ENCODE measurements at places on chromosomes 5 and 9. TPM values are rescaled to one million over a fixed set of nuclear protein-coding genes. Genes with fewer than 3 reads are reported as not detected.

DNA sequence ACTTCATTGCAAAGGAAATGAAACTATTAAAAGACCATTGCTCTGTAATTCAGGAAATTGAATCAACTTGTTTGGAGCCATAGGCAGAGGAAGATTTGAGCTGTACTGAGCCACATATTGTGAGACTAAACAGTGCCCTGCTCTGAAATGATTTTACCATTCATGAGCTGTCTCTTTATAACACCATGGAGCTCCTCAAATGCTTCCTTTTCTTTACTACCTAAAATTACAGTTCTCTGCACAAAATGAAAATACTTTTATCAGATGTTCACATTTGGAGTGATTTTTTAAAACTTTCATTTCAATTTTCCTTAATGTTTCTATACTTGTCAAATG lies 97.9 kb downstream of the NLN start:
- no peak for DNase-seq

GRCh38 chr9:70510157-70510770 lies 95.8 kb upstream of the KLF9 start:
- peak; percentile 17 for DNase-seq

DNA sequence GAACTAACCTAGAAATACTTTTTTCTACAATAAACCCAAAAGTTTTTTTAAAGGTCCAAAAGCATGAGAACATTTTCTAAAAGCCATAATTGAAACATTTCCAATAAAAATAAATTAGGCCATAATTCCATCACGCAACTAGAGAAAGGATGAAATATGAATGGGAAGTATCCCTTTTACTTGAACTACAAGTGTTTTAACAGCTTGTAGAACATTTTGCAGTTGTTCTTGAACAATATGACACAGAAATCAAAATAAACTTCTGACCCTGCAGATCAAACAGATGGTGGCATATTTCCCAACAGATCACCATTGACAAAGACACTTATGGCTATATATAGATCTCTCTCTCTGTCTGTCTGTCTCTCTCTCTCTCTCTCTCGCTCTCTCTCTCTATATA lies 624.4 kb downstream of the PSAT1 start:
- DNase-seq = peak; percentile 54

Gene ASPN
- total RNA-seq = 0.19 TPM

DNA sequence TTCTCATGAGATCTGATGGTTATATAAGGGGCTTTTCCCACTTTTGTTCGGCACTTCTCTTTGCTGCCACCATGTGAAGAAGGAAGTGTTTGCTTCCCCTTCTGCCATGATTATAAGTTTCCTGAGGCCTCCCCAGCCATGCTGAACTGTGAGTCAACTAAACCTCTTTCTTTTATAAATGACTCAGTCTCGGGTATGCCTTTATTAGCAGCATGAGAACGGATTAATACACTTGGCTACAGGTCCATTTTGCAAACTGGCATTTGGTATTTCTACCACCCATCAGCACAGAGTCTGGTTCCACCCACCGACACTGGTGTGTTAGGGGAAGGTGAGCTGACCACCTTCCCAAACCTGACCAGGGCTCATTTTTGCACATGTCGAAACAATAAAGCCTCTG lies 47.9 kb upstream of the RARS1 start:
- DNase-seq = no peak

Gene PCDHB8
- 10.4 TPM for total RNA-seq

DNA sequence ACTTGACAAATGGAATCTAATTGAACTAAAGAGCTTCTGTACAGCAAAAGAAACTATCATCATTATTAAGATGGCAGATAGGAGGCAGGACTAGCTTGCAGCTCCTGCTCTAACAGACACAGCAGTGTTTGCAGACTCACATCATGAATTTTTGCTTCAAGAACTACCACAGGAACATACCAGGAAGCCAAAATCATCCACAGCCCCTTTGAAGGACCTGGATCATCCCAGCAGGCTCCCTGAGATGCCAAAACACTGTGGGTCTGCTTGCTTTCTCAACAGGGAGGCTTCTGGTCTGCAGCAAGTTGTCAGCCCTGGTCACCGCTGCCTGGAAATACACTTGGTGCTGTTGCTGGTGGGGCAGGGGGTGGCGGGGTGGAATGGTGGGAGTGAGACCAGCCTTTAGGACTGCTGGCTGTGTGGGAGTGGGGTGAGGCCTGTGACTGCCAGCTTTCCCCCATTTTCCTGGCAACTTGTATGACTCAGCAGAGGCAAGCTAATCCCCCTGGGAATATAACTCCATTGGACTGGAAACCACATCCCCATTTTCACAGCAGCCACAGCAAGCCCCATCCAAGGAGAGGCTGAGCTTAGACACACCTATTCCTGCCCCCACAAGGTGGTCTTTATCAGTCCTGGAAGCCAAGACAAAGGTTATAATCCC lies 533.8 kb upstream of the CYLC2 start:
- no peak for DNase-seq

Gene MORN5
- total RNA-seq = not detected

- DNase-seq = no peak
Measured at GRCh38 chr5:34627794-34628193, 28.3 kb upstream of the RAI14 start.

Gene KIAA1958
- total RNA-seq = 1.8 TPM

GRCh38 chr9:34332076-34332964 lies 3.0 kb downstream of the NUDT2 start:
- peak; percentile 58 for DNase-seq

Gene PCDHGC4
- total RNA-seq = 2.0 TPM

DNA sequence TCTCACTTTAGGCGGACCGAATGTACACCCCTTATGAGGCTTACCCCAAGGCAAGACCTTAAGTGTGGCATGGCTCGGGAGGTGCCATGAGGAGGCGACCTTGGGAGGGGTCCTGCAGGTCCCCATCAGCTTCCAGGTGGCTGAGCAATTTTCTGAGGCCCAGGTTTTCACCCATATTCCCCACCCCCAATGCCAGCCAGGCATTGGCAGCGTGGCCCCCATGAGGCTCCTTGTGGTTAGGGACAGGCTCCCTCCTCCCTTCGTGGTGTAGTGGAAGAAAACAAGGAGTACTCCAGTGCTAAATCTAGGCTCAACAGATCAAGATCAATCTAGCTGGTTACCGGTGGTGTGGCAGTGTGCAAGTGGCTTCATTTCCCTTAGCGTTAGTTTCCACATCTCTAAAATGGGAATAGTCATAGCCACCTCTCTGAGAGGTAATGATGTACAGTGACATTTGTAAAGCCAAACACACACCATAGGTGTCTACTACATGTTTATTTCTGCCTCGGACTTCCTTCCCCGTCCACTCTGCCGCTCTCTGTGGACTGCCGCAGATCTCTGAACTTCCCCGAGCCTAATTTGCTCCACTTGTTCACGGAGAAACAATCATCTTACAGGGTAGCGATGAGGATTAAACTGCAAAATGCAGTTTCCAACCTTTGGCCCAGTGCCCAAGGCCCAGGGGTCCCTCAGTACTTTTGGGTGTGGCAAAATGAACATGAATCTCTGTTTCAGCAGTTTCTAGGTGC lies 8.4 kb downstream of the LHX2 start:
- no peak for DNase-seq

GRCh38 chr5:9445826-9446388 lies 100.0 kb downstream of the SEMA5A start:
- no peak for DNase-seq

DNA sequence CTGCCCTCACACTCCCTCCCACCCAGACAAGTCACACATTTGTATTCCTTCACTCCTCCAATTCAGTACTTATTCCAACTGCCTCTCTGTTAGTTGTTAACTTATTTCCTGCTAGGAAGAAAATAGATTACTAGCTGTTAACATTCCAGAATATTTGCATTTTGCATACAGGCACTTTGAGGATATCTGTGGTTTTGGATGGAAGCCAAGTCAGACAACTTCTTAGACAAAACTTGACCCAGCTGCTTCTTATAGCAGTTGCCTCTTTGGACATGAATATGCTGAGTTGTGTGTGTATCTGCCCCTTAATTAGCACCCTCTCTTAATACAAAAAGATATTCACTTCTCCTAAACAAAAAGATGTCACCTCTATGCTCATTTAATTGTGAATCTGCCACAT lies 1280.6 kb upstream of the ACO1 start:
- no peak for DNase-seq

DNA sequence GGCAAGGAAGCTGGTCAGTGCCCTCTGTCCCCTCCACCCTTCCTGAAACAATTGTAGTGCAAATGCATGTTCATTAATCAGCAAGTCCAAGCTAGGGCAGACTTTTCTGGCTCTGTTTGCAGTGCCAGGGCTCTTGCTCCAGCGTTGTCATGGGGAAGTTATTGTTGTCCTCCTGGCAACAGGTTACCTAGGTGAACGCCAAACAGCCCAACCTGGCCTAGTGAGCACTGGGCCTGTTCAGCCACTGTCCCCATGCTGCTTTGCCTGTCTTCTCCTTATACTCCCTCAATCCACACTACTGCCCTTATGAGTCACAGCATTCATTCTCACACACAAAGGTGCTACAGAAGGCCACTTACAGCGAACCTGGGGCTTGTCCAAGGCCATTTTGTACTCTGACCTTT lies 34.5 kb upstream of the GLIS3 start:
- no peak for DNase-seq

- no peak for DNase-seq
Measured at GRCh38 chr5:58107704-58108103, 352.2 kb downstream of the PLK2 start.

DNA sequence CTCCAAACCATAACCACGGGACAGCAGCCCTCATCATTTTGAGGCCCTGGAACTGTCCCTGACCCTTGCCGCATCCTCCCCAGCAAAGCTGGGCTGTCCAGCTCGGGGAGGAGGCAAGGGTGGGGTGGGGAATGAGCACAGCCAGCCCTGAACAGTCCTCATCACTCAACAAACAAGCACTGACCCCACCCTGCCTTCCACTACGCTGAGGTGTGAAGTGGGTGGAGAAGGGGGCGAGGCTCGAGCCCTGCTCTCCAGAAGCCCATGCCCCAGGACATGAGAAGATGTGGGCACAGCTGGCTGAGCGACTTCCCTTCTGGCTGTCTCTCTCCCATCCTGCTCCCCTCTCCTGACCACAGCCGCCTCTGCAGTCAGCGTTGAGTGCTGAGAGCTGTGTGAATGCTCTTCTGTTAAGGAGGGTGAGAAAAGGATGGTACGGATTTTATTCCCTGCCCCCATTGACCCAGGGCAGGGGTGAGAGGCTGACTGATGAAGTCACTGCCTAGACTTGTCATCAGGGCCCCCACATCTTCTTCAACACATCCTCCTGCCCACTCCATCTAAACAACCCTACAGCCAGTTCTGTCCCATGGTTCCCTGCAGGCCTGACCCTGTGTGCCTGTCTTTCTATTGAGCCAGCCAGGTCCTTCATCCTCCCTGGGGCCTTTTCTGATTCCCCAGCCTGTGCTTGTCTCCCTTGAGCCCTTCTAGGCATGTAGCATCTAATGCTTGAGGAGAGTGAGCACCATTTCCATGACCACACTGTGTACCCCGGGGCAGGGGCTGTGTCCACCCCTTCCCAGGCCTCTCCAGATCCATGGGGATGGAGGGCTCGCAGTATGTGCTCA lies 276.0 kb downstream of the FSTL4 start:
- DNase-seq = no peak

DNA sequence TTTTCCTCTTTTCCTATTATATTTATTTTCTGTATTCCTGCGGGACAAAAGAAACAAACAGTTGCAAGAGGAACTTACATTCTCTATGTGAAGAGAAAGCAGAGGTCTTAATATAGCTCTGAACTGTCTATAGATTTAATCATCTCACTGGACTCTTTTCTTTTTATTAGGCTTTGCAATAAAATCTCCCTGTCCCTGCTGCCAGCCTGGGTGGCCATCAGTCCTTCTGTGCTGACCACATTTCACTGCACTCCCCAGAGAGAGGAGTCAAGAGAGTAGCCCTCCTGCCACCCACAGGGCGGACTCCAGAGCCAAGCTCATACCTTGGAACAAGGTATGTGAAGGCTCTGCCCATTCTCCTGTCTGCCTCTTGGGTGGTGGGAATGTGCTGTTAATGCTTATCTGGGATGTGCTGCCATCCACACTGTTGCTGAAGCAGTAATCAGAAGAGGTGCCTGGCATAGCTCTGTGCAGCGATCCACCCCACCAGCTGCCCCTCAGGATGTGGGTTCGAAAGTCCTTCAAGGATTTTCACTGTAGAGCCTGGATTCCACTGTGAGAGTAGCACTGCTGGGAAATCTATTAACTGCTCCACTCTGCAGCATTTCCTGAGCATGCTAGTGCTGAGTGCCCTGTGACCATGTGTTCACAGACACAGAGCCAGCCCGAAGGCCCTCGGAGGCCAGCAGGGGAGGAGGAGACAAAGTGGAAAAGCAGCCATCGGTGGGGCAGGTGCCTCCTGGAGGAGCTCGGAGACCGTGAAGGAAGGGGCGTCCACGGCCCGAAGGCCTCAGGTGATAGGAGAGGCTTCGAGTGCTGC lies 334.6 kb downstream of the MED10 start:
- DNase-seq = no peak

DNA sequence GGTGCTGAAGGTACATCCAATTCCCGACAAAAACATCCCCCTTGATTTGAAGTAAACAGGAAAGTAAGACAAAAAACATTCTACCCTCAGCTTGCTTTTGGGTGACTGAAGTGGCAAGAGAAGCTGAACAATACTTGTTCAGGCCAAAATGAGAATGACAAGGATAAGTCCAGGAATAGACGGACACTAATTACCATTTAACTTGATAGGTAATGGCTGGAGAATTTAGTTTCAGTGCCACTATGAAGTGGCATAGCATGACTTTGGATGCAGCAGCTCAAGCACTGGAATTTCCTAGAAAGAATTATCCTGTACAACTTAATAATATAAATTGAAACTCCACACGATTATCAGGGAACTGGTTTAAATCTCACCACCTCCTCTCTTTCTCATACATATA lies 49.7 kb downstream of the HOMER1 start:
- DNase-seq = no peak

- no peak for DNase-seq
Measured at GRCh38 chr5:160353379-160353778, 17.0 kb downstream of the C1QTNF2 start.

DNA sequence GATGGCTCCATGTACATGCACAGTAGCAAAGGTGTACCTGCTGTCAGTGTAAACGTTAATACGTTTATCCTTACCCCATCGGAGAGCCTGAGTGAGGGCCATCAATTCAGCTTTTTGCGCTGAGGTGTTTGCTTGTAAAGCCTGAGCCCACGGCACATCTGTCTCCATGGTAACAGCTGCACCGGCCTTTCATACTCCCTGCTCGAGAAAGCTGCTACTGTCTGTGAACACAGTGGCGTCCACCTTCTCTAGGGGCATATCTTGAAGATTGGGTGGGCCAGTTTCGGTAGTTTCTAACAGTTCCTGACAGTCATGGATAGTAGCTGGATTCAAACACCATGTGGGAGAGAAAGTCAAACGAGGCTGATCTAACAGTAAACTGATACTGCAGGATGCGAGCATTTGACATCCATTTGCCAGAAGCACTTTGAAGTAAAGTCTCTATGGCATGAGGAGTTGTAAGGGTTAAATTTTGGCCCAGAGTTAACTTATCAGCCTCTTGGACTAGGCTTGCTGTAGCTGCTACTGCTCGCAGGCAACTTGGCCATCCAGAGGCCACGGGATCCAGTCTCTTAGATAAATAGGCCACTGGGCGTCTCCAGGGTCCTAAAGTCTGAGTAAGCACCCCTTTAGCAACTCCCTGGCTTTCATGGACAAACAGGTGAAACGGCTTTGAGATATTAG lies 21.0 kb upstream of the RHOBTB3 start:
- DNase-seq = peak; percentile 22

Measured in myocyte (in vitro differentiated cells).